ENCODE measurements at places on chromosomes 4 and X.
A peak's percentile ranks its signal among the peaks of the same experiment; 100 is the strongest.

- no peak for DNase-seq
These were observed 41.5 kb downstream of the DTHD1 start for GRCh38 chr4:36322921-36323354.

- DNase-seq: no peak
These were observed 93.9 kb downstream of the SH3KBP1 start for GRCh38 chrX:19793471-19793870.

DNA sequence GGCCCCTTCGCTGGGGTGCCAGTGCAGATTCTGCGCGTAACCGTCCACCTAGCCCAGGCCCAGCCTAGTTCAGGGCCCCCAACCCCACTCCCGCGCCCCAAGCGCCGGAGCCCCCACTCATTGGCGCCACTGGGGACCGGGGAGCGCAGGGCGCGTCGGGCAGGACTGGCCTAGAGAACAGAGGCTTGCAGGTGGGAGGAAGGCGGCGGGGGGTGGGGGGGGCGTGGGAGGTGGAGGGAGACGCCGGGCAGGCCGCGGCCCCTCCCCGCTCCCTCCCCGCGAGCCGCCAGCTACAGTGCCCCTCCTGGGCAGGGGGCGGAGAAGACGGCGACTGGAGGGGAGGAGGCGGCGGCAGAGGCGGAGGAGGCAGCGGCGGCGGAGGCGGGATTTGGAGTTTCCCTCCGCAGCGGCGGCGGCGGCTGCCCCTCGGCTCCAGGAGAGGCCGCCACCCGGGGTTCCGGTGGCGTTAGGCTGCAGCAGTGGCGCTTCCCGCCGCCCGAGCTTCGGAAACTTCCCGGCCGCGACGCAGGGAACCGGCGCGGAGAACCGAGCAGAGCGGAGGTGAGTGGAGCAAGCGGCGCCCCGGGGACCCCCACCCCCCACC is 4.8 kb upstream of the DUSP9 start:
- DNase-seq: no peak

DNA sequence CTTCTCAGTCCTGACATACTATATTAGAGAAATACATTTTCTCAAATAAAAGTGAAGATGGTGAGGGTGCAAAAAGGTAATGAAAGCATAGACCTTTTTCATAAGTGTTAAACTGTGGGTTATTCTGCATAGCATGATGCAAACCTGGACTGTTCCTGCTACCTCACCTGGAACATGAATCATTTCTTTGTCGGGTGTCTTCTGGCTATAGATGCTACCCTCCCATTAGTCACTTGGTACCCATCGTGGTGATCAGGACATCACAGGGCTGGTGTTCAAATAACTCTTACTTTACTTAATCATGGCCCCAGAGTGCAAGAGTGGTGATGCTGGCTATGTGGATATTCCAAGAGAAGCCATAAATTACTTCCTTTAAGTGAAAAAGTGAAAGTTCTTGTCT is 264.7 kb upstream of the AGA start:
- DNase-seq: no peak

- no peak for DNase-seq
These were observed 239.9 kb upstream of the TEX13A start for GRCh38 chrX:105460376-105460775.

GRCh38 chr4:6523251-6523650 is 50.8 kb upstream of the PPP2R2C start:
- no peak for DNase-seq

- no peak for DNase-seq
These were observed 266.7 kb upstream of the MAGEB2 start for GRCh38 chrX:29948653-29949052.

- DNase-seq: peak; percentile 27
These were observed 17.7 kb upstream of the P2RY8 start for GRCh38 chrX:1554469-1555210.

DNA sequence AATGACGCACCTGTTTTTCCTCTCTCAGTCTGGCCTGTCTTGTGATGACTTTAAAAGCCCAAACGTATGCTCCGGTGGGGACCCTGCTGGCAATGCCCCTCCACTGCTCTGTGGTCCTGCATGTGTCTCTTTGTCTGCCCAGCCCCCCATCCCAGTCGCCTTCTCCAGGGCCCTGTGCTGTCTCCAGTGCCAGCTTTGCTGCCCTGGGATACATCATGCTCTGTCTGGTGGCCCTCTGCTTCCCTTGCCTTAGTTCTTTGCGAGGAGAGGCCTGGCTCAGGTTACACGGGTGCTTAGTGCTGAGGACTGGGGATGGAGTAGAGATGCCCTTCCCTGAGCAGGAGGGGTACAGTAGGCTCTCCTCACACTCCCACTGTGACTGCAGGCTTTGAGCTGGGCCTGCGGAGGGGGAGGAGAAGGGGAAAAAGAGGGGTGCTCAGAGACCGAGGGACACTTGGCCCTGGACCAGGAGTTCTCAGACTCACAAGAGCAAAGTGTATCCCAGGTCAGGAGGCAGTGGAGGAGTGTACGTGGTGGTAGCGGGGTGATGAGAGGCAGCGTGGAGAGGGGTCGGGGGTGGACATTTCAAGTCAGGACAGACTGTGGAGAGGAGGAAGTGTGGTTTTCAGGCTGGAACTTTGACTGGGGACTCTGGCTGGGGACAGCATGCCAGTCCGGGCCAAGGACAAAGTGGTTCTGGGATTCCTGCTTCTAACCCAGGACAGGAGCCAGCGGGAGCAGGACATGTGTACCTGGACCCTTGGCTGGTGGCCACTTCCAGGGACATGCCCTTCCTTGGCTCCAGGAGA is 2.8 kb downstream of the APLN start:
- no peak for DNase-seq

DNA sequence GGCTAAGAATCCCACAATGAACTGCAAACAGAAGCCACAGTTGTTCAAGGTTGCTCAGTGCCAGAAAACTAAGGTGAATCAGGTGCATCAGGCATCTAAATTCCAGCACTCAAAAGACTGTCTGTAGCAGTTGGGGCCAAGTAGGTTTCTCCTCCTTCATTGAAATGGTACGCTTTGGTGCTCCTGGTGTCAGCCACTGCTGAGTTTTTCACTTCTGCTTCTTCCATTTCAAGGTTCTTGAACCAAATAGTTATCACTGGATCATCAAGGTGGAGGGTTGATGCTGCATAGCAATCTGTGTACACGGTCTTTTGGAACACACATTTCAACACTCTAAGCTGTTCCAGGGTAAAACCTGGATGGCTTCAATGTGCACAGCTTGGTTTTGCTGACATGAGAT is 74.4 kb downstream of the TMA16 start:
- DNase-seq: no peak

- DNase-seq: no peak
These were observed 85.6 kb downstream of the SLIT2 start for GRCh38 chr4:20337261-20337664.

- DNase-seq: no peak
These were observed 568 bp upstream of the CASP6 start for GRCh38 chr4:109703664-109704361.

DNA sequence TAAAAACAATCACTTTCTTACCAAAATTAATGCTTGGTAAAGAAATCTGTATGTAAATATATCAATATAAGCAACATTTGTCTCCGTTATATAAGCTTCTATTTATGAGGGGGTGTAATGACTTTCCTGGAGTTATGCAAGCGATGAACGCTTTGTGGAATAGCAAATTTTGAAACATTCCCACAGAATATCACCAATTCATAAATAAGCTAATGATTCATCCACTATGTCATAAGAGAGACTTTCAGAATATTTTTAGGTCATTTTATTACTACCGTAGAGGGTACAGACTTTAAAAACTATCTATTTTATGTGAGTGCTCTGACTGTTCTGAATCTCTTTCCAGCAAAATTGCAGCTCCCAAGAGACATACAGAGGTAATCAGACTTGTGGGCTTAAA is 179.5 kb upstream of the FTHL17 start:
- DNase-seq: no peak

GRCh38 chrX:65034668-65035445 is 58.6 kb upstream of the ZC4H2 start:
- peak; percentile 83 for DNase-seq

DNA sequence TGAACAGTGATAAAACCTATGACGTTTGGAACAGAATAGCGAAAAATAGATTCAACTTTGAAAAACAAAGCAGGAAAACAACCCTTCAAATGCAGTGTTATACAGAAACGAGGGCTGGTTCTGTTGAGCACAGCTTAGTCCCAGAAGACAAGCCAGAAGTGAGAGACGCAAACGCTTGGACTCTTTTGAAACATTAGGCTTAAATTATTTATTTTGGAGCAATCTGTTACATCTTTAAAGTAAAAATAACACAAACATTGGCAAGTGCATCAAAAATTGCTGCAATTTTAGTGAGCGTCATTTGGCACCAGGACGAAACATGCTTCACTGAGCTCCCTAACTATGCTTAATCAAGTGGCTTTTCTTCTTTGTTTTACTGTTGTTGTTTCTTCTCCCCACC is 63.5 kb downstream of the ENPP6 start:
- no peak for DNase-seq

DNA sequence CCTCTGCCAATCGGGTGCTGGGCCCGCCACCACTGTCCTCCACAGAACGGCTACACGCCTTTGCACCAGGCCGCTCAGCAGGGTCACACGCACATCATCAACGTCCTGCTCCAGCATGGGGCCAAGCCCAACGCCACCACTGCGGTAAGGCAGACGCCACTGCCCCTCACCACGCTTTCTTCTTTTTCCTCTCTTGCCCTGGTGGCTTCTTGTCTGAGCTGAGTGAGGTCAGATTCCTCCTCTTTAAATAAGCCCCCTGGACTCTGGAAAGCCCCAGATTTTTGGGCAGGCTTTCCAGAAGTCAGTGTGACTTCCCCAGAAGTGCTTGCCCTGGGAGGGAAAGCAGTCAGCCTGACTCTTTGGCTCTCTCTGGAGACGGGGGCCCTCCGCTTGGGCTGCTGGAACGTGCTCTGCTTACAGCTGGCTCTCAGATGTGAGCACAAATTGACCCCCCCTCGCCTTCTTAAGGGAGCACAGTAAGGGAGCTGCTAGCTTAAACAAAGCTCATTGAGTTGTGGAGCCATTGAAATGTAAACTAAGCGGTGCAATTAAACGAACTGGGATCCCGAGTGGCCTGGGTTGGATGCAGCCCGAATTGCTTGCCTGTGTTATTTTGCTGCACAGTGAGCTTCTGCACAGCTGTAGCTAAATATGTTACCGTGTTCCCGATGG is 243.1 kb downstream of the ANK2 start:
- no peak for DNase-seq

DNA sequence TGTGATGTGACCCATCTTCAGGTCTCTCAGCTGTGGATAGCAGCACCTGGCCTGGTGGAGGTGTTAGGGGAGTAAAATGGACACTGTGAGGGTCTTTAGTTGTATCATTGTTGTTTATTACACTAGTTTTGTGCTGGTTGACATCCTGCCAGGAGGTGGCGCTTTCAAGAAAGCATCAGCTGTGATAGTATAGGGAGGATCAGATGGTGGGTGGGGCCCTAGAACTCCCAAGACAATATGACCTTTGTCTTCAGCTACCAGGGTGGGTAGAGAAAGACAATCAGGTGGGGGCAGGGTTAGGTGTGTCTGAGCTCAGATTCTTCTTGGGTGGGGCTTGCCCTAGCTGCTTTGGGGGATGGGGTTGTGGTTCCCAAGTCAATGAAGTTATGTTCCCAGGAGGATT is 162.8 kb downstream of the PPP1R2C start:
- no peak for DNase-seq

GRCh38 chrX:94058728-94059382 is 384.8 kb downstream of the FAM133A start:
- DNase-seq: peak; percentile 6
